ENCODE measurements at places on chromosomes 2 and 18.

DNA sequence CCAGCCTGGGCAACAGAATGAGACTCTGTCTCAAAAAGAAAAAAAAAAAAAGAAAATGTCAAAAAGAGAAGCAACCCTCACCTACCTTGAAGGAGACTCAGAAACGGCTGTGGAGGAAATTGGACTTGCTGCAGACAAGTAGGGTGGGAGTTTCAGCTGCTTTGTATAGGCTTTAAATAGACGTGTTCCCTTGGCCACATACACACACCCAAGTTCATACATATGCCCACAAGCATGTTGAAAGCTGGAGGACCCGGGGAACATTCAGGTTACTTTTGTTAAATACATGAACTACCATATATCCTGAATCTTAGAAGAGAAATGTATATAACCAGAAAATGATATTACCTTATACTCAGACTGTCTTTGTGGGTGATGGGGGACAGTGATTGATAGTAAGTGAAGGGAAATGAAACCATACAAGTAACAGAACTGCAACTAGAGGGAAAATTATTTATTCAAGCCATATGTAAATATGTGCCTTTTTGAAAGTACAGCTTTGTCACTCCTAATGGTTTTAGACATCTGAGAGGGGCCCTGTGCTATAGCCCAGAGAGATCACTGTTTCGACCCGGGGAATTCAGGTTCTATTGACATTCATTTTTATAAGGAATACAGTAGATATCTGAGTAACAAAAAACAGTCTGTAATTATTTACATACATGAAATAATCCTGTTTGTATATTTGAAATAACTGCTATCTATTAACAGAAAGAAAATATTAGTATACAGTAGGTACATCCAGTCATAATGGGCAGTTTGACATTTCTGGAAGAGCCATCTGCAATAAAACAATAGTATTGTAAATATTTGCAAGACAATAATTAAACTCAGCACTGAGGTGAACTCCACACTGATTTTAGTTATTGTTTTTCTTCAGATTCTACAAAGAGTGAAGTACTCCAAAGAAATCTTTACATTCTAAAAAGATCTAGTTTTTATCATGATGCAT, 48.0 kb upstream of the TGIF1 start:
- no peak for DNase-seq

- no peak for DNase-seq
Observed at GRCh38 chr2:12652723-12653122, 64.0 kb upstream of the TRIB2 start.

DNA sequence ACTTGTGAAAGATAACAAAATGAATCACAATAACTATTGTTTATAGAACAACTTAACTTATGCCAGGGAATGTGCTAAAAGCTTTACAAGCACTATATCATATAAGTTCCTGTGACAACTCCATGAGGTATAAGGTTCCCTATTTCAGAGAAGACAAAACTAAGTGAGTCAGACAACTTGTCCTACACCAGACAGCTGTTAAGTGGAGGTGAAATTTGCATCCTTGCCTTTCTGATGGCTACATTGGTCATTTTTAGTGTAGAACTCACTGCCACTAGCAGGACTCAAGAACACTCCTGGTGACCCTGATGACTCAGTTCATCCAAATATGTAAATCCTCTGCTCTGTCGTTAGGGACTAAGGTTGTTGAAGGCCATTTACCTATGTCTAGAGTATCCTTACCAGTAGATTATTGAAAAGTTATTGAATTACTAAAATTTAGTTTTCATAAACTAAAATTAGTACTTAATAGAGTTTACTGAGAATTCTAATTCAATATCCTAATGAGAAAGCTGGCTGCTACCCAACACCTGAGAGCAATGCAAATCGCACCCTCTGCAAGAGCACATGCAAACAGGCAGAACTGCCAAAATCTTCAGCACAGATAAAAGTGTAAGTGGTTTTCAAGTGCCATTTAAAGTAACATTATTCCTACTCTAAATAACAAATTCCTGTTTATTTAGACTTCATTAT, 636.2 kb downstream of the NRXN1 start:
- DNase-seq, result no peak

- DNase-seq, result no peak
Observed at GRCh38 chr2:229794636-229795035, 80.3 kb upstream of the DNER start.

- DNase-seq, result no peak
Observed at GRCh38 chr2:119684518-119684917, 5.5 kb downstream of the TMEM177 start.

DNA sequence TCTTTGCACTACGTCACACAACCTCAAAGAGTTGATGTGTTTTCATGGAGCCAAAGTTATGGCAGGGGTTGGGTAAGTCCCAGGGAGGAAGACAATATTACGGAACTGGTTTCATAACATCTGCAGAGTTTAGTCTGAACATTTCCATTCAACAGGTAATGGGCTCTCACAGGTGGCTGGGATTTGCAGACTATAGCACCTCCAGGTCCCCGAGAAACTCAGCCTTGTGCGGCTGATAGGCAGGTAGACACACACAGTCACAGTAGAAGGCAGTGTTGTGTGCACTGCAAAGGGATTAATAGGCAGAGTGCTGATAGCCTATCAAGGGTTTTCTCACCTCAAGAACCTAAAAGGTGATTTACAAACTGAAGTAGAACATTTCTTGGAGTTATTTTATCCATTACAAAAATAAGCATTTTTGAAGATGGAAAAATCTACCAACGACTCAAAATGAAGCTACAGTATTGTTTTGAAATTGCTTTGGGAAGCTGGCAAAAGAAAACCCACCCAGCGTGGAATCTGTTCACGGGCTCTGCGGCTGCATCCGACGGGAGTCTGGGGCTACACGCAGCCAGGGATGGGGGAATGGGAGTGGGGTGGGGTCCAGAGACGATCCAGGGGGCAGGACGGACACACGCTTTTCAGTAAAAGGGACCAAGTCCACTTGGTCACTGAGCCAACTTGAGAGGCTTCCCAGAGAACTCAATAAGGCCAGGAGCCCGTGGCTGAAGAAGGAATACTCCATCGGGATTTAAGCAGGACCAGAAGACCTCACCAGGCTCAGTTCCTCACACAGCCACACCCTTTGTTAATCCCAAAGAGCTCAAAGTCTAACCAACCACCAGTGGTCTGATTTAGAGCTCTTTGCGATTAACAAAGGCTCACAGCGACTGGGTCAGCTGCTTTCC, 82.9 kb downstream of the CHRNA1 start:
- no peak for DNase-seq

DNA sequence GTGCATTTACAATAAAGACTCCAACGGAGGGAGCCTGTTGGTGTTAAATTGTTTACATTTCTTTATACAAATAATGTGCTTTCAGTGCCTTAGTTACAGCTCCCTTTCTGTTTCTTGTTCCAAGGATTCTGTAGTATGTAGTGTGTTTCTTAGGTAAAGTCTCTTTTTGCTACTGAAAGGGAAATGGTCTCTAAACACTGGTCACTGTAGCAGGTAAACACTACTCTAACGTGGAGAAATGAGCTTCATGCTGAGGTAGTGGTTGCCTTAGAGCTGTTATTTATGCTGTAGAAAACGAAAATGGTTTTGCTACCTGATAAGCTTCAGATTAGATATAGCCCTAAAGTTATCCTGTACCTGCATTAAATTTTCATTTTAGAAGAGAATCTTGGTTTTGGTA, 163.6 kb downstream of the CAPN13 start:
- DNase-seq, result no peak

DNA sequence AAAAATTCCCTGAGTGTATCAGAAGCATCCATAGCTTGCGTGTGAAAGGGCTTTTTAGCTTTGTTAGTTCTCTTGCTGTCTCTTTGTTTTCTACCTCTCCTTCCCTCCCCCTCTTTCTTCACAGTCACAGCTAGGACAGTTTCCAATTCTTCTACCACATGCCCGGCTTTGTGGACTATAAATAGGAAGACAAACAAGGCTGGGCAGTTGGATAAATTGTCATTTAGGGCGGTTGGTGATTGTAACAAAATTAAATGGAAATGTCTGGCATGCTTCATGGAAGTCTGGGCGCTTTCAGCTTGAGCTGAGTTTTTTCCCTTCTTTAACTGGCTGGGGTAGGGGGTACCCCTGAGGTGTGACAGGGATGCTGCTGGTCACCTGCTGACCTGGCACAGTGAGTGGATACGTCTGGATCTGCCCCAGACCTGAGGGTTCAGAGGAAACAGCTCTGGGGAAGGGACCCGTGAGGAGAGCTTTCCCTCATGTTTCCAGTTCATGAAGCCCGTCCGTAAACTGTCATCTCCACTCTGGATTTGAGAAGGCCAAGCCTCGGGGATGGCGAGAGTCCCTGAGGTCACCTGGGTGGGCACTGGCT, 29.0 kb upstream of the GIGYF2 start:
- DNase-seq, result no peak

DNA sequence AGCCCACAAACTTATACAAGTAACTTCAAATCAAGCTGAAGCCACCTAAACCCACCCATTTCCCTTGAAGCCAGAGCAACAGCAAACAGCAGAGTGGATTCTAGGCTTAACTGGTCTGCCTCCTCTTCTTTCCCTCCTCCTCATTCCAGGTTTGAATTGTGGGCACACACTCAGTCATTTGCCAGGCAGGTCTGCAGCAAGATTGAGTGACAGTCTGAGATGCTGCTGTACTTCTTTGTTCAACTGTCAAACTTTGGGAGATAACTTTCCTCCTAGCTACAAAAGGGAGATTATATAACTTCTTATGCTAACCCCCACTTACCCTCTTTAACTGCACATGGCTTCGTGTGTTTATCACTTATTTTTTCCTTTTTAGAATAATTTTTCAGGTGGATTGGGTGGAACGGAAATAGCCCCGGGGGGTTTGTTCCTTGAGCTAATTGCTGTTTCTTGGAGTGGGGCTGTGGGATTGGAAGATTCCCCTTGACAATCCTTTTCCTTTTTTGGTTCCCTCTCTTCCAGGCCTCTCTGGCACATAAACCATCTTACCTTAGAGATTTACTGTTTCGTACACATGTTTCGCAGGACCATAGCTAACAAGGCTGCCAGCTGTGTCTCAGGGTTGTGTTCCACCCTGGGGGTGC, 55.0 kb downstream of the RNF144A start:
- no peak for DNase-seq

- no peak for DNase-seq
Observed at GRCh38 chr18:60500960-60501359, 128.4 kb upstream of the MC4R start.

GRCh38 chr2:62539606-62540407, 33.8 kb upstream of the TMEM17 start:
- no peak for DNase-seq

DNA sequence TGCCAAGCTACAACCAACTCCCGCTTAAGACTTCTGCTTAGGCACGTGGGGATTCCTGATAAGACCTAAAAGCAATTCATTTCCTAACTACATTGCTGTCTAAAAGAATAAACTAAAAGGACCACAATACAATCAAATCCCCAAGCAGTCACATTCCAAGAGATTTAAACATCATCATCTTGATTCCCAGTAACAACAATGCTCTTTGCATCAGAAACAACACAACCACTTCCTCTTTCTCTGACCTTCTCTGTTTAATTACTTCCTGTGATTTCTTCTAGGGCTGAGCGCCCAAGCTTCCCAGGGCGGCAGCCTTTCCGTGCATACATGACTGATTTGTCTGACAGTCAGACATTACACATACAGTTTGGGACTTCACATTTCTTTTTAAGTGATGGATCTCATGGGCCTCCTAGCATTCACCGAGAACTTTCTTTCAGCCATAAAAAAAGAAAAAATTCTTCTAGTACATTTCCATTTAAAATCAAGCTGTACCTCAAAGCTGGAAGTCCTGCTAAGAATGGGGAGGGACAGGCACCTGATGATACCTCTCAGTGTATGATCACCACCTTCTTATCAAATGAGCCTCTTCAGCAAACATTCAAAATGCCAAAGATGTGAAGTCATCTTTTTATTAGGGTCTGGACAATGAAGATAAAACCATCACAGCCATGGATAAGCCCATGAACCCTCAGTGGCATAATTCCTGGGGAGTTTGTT, 11.5 kb downstream of the SPRED2 start:
- no peak for DNase-seq

DNA sequence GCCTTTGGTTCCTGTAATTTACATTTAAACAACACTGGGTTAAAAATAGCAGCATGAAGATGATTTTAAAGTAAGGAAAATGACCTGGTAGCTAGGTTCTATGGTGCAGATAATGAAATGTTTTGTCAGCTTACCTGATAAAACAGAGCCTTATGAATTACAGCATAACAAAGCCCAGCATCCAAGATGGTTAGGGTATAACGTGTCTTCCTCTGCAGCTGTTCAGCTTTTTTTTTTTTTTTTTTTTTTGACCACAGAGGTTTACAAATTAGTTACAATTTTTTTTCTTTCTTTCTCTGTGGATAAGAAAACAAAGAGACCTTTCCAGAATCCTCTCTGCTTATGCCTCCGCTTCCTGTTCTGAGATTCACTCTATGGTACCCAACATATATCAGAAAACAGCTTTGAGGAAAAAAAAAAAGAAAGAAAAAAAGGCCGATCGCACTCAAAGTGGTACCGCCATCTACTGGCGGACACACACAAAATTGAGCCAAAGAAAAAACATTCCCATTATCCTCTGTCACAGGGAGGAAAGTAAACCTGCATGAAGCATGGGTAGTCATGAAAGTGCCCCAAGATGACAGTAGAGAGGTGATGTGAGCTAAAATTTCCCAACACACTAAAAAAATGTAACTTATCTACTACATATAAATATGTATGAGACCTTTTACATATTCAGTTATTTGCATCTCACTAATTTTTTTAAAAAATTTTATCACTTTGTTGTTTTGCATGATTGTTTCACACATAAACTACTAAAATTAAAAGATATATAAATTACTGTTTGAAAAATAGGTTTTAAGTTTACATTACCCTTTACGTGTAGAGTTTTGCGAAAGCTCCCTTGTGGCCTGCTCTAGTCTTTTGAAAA, at the start of gene SCN3A:
TSS of gene SCN3A (minus strand) at position 362 of the 871 bp plus-strand sequence. CDS start 27,656 bp downstream, outside the sequence.
- peak; percentile 58 for DNase-seq

- DNase-seq, result peak; percentile 18
Observed at GRCh38 chr2:223835701-223836532, 1.5 kb downstream of the AP1S3 start.

All from NCI-H446 treated with DMSO at 0.1 percent for 48 hours (cell line).